ENCODE measurements at places on chromosomes 1 and 21.
A peak's percentile ranks its signal among the peaks of the same experiment; 100 is the strongest.

DNA sequence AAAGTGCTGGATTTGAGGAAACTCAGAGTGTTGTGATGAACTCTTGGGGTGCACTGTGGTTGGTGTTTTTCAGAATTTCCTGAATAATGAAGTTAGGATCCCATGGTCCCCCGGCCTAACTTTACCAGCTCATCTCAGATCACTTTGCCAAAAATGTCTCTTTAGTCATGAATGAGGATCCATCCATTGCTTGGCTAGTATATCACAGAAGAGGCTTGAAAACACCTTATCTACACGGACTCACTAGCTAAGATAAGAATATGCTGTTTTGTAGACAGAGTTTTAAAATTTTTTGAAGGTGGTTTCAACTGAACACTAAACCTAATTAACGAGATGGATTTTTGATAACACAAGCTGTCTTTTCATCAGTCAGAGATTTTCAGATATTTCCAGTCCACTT, 53.8 kb downstream of the IVNS1ABP start:
- DNase-seq: no peak

- DNase-seq: no peak
Observed at GRCh38 chr1:236143104-236143948, 987 bp downstream of the GPR137B start.

DNA sequence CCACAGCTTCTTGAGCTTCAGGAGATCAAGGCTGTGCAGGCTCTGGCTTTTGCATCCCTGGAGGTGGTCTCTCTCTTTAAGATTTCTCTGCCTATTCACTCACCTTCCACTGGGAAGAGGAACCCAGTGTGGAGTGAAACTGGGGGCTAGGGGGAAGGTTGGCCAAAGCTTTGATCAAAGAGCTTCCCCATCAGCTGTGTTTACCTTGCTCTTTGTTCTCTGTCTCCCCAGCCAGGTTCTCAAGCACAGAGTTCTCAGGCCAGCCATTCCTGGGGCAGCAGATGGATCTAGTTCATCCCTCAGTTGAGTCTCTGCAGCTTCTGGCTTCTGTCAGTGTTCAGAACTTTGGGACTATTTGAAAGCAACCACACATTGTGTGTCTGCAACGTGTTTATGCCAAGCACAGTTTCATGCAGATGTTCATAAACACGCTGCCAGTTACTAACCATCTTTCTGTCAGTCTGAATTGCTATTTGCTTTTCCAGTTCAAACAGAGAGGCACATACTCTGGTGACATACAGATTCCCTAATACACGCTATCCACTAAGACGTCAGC, 17.2 kb upstream of the MRPS14 start:
- DNase-seq: no peak

DNA sequence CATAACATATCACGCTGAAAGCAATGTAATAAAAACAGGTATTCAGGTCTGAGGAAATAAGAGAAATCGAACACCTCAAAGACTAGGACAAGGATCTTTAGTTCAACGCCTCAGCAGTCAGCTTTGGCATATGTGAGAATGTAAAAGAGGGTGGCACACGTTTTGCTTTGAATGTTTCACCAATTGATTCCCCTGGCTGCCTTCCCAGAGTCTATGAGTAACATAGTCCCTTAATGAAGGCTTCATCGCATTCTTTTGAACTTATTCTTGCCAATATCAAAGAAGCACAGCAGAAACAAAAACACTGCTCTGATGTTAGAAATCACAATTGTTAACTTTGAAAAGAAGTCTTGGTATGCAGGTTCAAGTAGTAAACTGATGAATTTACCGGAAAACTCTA, 764.8 kb downstream of the ADGRL2 start:
- DNase-seq: no peak

DNA sequence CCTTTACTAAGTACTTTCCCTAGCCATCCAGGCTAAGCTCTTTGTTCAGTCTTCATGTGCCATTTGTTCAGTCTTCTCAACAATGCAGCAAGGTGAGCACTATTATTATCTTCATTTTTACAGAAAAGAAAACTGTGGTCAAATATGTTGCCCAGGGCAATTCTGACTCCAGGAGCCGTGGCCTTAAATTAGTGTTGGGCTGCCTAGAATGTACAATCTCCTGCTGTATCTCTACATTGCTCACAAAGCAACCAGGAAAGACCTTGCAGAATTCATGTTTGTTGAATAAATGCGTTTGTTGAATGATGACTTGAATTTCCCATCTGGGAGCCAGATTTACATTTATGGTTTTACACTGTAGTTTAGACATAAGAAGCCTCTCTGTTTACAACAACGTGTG, 14.2 kb downstream of the CD101 start:
- DNase-seq: no peak

- DNase-seq: no peak
Observed at GRCh38 chr1:72936151-72936740, 653.9 kb upstream of the NEGR1 start.

GRCh38 chr1:61515096-61515495, 209.8 kb downstream of the TM2D1 start:
- DNase-seq: no peak

DNA sequence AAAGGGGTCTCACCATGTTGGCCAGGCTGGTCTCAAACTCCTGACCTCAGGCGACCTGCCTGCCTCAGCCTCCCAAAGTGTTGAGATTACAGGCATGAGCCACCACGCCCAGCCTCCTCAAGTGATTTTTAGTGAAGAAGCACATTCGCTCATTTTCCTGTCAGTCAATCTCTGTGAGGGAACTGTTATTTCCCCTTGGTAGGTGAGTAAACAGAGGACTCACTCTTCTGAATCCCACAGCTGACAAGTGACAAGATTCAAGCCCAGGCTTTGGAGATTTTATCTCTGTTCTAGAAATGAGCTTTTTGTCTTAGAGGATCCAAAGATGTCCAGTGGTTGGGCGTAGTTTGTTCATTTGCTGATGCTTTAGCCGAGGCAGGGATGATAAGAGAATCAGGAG, 43.9 kb upstream of the TACSTD2 start:
- no peak for DNase-seq

GRCh38 chr1:93680420-93681100, 1.1 kb downstream of the BCAR3 start:
- DNase-seq: peak; percentile 86

GRCh38 chr1:76147917-76148316, 73.4 kb downstream of the ST6GALNAC3 start:
- no peak for DNase-seq

- no peak for DNase-seq
Observed at GRCh38 chr1:23408797-23409290, 15.7 kb downstream of the TCEA3 start.

DNA sequence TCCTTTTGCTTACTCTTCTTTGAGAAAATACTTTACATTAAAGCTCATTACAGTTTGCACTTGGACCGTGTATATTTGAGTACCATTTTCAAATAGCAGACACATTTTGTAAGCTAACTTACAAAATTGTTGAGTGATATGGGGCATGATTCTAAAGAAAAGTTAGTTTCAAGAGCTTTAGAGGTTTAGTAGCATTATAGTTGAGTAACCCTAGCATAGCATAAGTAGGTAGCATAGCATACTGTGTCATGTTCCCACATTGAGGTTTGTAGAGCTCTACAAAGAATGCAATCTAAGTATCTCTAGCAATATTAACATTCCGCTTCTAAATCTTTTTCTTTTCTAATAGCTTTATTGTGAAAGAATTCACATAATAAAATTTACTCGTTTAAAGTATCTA, 92.0 kb downstream of the ITSN1 start:
- DNase-seq: no peak

DNA sequence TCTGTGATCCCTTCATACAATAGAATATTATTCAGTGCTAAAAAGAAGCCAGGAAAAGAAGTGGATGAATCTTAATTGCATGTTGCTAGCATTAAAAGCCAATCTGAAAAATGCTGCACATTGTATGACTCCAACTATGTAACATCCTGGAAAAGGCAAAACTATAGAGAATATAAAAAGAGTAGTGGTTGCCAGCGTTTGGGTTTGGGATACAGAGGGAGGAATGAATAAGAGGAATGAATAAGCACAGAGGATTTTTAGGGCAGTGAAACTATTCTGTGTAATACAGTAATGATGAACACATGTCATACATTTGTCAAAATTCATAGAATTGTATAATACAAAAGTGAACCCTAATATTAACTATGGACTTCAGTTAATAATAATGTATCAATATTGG, 42.5 kb downstream of the GPR88 start:
- no peak for DNase-seq

- DNase-seq: peak; percentile 39
Observed at GRCh38 chr1:5994713-5995621, 2.7 kb upstream of the NPHP4 start.

DNA sequence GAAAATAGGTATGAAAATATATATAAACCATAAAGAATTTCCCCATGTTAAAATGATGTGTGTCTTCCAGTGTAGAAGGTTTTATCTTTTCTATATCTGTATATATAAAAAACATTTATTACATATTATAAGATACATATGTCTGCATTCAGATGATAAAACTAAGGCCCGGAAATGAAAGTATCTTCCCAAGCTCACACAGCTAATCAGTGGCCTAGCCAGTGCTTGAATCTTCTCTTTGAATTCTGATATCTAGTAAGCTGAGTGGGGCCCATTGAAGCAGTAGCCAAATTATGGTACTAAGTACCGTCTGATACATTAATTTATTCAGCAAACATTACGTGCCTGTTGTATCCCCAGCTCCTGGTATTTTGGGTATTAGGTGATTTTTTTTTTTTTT, 28.6 kb downstream of the UCK2 start:
- no peak for DNase-seq

DNA sequence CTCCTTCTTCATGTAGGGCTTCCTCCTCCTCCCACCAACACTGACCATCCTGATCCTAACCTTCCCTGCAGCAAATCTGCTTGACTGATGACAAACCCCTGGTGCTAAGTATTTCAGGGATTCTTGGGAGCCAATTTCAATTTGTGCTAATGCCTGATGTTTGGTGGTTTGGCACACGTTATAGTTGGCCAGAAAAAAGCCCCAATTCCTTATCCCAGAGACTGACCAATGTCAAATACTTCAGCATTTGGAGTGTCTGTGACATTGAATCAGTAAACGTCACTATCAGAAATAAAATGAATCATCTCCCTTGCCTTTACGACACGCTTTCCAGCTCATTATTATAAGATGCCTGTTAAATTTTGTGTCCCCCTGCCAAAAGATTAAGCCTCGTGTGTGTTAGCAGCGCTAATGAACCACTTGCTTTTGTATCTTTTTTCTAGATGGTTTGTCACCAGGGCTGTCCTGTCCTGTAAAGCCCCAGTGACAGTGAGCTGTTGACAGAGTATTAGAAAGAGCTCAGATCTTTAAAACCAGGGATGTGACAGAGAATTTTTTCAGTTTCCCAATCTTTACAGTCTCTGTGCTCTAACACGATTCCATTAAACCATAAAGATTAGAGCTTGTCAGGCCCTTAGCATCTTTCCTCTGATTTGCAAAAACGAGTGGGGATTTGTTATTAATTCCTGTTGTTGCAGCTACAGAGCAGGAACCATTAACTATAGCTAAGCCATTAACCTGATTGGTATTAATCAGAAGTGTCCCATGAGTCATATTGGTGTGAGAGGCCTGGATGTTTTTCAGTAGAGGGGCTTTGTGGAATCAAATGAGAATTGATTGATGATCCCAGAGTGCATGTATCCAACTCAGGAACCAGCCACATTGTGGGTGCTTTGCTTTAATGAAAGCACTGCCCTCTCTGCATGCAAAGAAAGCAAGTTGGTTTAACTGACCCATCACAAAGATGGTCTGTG, 665.1 kb upstream of the PLXNA2 start:
- no peak for DNase-seq

- peak; percentile 71 for DNase-seq
Observed at GRCh38 chr1:45359882-45360513, 19.8 kb upstream of the MUTYH start.

DNA sequence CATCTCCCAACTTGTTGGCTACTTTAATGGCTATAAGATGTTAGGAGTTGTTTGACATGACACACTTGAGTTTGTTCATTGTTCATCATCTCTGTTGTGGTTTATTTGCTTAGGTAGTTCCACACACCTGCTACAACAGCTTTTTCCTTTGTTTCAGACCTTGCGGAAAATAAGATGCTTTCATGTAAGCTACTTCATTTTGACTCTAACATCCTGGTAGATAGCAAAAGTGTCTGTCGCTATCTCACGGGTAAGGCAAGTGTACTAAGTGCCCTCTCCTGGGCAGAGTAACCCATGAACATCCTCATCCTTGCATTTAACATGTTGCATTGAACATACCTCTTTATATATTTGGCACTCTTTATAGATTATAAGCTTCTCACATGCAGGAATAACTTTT, 1.6 kb upstream of the OR10T2 start:
- DNase-seq: no peak

DNA sequence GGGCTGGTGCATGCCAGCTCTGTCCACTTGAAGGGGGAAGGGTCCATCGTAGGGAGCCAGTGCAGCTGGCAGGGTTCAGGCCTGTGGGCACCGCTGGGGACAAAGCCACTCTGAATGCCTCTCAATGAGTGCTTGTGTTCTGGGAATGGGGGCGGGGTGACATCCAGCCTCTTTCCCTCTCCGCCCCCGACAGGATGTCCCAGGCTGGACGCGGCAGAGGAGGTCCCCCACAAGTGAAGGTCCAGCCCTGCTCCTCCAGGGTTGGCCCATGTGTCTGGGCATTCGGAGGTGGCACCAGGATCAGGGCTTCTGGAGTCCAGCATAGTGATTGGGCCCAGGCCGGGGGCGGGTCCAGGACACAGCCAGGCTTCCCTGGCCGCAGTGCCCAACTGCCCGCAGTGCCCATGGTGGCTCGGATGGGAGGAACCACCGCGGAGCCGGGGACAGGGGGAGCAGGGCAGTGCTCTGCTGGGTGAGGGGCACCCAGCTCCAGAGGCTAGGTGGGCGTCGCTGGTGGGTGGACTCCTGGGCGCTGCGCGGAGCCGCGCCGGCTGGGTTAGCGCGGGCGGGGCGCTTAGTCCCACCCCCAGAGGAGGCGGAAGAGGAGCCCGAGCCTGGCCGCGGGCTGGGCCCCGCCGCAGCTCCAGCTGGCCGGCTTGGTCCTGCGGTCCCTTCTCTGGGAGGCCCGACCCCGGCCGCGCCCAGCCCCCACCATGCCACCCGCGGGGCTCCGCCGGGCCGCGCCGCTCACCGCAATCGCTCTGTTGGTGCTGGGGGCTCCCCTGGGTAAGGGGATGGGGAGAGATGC, at the start of gene SHISA4:
TSS of gene SHISA4 (plus strand) at position 617 of the 808 bp plus-strand sequence. CDS start at position 714, 97 bp downstream.
- peak; percentile 54 for DNase-seq

- DNase-seq: no peak
Observed at GRCh38 chr21:44742418-44743153, 31.2 kb upstream of the TSPEAR start.

- DNase-seq: no peak
Observed at GRCh38 chr1:63063367-63063766, 259.0 kb upstream of the FOXD3 start.

DNA sequence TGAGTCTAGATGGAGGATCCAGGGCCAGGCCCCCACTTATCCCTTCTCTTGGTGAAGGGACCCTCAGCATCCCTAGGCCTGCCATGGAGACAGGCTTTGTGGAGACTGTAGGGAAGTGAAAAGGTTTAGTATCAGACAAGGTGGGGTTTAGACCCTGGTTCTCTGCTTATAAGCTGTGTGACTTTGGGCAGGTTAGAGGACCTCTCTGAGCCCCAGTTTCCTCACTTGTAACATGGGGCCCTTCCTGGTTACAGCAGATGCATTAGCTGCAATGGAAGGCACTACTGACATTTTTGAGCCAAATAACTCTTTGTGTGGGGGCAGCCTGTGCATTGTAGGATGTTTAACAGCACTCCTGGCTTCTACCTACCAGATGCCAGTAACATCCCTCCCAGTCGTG, 22.7 kb downstream of the PADI2 start:
- no peak for DNase-seq

Measured in transverse colon (tissue), 4 donors.